ENCODE measurements at places on chromosomes 6 and 20.
A peak's percentile ranks its signal among the peaks of the same experiment; 100 is the strongest.

DNA sequence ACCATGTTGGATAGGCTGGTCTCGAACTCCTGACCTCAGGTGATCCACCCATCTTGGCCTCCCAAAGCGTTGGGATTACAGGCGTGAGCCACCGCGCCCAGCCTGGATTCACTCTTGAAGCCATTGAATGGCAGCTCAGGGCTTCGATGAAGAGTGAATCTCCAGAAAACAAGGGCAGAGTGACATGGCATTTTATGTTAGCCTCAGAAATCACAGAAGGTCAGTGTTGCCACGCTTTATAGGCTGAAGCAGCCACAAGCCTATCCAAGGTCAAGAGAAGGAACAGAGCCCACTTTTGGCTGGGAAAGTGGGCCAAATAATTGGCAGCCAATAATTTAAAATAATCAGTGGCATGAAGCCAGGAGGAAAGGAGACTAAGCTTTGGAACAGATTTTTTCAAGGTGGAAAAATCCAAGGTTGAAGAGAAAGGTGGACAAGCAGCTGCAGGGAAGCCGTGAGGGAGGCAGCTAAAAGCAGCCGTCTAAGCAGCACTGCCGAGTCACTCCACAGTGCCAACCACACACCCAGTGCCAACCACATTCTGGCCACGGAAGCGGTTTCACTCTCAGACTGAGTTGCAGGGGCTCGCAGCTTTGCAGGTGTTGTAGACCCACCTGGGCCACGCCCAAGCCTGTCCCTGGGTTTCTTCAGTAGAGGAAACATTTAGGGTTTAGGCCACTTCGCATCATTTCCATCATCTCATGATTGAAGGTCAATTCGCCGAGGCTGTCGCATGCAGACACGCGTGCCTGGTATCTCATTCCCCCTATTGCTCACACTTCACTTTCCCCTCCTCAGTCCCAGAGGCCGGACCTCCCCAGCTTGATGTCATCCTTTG is 17.4 kb upstream of the AVP start:
- no peak for DNase-seq

DNA sequence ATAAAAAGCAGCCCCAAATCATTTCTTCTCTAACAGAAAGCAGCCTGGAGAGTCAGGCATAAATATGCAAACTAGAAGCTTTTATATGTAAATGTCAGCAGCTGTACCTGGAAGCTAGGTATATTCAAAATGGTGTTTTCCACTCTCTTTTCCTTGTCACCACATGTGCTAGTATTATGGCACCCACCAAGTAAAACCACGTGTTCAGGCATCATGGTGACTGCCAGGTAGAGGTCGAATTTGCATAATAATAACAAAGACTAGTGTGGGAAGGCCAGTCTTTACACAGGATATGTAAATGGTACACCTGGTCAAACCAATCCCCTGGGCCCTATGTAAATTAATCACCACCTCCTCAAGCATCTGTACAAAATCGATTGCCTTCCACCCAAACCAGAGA is 124.0 kb downstream of the MMUT start:
- no peak for DNase-seq

DNA sequence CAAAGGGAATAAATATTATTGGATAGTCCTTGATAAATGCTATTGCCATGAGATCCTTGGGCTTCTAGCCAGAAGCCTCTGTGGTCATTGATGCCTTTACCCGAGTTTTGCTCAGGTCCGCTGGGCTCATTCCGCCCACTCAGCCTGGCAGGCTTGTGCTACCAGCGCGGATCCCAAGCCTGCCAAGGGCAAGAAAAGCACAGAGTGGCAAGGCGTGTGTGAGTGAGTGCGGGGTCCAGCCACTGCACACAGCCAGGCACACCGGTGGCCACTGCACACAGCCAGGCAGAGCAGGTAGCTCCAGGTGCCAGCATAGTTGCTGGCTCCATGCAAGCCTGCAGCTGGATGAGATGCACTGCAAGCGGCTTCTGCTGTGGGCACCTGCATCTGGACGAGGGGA is 38.7 kb downstream of the STK38 start:
- no peak for DNase-seq

DNA sequence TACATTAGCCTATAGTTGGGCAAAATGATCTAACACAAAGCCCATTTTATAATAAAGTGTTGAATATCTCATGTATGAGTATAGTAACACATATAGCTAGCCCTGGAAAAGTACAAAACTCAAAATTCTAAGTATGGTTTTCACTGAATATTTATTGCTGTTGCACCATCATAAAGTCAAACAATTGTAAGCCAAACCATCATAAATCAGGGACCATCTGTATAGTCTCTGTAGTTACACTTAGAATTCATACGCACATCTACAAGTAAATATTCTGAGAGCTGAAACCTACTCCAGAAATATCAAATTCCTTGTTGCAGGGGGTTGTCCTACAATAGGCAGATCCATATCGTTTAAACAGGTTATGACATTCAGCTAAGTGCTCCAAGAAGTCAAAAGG is 817.3 kb downstream of the BCKDHB start:
- no peak for DNase-seq

- DNase-seq, result no peak
Observed at GRCh38 chr20:49287555-49288249, 9.8 kb upstream of the ZNFX1 start.

DNA sequence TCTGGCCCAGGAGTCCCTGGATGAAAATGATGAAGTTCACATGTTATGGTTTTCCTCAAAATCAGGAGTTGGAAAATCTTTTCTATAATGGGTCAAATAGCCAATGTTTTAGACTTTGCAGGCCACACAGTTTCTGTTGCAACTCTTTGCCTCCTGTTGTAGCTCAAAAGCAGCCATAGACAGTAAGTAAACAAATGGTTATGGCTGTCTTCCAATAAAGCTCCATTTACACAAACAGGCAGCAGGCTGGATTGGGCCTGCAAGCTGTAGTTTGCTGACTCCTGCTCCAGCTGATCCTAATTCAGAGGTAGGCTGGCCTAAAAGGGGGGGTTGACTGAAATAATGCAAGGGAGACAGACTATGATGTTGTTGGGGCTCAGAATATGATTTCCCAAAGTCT is 33.0 kb downstream of the METTL24 start:
- no peak for DNase-seq

DNA sequence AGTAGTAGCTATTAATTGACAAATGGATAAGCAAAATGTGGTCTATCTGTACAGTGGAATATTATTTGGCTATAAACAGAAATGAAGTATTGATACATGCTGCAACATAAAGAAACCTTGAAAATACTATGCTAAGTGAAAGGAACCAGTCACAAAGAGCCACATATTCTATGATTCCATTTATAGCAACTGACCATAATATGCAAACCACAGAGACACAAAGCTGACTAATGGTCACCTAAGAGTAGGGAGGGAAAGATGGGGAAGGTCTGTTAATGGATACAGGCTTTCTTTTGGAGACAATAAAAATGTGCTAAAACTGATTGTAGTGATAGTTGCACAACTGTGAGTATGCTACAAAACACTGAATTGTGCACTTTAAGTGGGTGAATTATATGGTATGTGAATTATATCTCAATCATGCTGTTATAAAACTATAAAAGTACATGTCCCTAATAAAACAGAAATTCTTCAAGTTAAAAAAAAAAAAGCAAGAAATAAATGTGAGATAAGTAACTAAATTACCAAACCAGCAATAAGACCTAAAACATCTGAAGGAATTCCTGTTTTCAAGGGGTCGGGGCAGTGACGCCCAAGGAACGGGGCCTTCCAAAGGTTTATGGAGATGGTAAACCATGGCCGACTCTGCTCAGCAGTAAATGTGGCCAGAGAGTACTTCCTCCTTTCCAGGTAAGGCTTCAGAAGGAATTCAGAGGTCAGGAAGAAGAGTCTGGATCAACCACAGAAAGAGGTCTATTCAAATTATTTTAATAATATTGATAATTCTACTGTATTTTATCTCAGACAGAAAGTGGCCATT is 75.4 kb downstream of the ARHGAP18 start:
- DNase-seq, result no peak

GRCh38 chr20:50115041-50115512 is 2.1 kb upstream of the UBE2V1 start:
- no peak for DNase-seq

DNA sequence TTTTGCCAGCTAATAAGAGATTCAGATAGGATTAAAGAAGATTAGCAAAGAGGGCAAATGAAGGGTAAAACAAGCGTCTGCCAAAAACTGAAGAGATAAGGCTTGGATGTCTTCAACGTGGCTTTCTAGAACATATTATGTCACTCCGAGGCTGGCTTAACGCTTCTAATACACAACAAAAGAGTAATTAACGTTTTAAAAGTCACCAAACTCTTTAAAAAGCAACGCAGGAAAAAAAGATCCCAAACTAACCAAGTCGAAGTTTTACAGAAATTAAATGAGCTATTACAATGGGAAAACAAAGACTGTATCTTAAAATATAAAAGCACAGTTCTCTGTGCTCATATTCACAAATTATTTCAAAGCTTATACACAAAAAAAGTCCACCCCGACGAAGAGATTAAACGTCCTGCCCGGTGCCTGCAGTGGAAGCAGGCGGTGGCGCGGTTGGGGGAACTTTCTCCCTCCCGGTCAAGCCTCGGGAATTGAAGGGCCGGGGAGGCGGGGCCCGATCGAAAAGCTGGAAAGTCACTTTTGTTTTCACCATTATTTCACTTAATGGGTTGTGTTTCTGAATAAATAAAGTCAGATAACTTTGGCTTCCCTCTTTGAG is 1.2 kb downstream of the MAK start:
- DNase-seq, result peak; percentile 12

DNA sequence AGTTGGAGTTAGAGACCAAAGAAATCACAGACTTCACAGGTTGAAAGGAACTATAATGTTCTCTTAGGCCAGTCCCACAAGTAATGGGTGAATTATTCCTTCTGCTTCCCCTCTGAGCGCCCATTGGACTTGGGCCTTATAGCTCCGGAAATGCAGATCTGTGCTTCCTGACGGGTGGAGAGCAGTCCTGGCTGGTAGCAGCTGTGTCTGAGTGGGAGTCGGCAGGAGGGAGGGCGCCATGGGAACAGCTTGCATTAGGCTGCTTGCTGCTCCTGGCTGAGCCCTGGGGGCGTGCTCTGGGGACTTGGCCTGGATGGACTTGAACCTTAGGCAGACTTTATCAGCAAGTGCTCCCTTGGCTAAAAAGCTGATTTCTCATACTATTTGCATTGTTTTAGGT is 18.4 kb upstream of the NUP153 start:
- DNase-seq, result no peak

DNA sequence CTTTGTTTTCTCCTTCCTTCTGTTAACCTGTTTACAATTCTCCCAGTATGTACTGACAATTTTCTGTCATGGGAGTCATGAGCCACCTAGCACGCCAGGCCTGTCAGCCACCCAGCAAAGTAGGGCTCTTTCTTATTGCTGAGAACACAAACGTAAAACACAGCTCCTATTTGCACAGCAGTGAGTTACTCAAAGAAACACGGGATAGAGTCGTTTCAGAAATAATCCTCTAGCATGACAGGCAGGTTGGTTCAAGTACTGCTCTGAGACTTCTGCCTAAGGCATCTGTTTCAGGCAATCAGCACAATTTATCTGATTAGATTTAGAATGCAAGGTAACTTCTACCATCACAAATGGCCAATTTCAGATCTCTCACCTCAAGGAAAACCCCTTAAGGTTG is 88.8 kb downstream of the CD24 start:
- no peak for DNase-seq

DNA sequence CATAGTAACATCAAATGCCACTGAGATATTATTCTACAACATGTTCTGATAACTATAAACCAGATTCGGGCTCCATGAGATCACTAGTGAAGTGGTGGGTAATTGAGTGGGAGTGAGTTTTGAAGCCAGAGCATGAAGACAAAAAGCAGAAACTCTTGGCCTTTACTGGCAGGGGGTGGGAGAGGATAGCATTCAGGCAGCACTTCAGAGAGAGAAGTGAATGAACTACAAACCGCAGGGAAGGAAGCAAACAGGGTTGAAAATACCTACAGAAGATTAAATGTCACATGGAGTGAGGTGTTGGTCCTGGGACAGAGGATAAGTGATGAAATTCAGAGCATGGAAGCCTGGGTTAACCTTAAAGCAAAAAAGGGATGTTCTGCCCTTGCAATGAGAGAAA is 250.0 kb downstream of the EPM2A start:
- no peak for DNase-seq

- DNase-seq, result no peak
Observed at GRCh38 chr6:12608016-12608860, 108.3 kb upstream of the PHACTR1 start.

DNA sequence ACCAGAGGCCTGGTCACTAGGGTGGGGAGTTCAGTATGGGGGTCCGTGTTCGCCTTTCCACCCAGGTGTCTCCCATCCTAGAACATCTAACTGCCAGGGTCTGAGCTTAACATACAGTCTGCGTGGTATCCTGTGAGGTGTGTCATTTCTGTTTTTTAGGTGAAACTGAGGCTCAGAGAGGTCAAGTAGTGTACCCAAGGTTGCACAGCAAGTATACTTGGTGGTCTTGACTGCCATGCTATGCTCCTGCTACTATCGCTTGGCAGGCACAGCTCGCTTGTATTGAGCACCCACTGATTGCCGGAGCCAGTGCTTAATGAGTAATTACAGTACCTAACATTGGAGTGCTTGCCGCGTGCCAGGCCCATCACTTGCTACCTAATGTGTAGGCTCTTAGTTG is 26.2 kb downstream of the GTSF1L start:
- no peak for DNase-seq

DNA sequence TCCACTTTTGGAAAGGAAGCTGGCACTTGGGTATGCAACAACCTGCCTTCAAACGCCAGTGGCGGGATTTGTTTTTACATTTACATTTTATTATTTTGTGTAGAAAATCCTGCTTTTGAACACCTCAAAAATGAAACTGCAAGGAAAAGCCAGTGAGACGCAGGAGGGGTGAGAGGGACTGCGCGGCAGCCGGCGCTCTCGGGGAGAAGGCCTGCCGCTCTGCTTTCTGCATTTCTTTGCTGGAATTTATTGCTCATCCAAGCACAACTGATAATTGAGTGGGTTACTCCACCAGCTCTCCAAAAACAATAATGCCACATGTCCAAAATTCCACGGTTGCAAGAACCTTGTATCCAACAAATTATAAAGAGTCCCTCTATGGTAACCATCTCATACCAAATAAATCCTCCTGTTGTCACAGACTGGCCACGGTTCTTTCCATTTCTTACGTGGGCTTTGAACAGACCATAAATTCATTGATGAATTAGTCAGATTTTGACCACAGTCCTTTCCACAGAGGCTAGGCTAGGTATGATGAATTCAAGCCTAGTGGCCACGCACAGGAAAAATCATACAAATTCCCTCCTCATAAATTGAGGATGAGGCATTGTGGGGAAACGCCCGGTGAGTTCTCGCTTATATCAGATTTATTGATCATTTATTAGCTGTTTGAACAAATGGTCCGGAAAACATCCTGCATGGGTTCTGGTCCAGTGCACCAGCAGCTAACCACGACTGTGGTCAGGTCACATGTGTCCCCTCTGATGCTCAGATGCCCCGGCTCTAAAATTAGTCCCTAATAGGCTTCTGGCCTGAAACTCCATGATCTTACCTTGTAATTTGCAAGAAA is 31.6 kb upstream of the FOXC1 start:
- no peak for DNase-seq

- no peak for DNase-seq
Observed at GRCh38 chr20:30505566-30505965, 751.9 kb upstream of the DEFB115 start.
